ENCODE measurements at places on chromosomes 11 and 22. TPM values are rescaled to one million over a fixed set of nuclear protein-coding genes. Genes with fewer than 3 reads are reported as not detected.

DNA sequence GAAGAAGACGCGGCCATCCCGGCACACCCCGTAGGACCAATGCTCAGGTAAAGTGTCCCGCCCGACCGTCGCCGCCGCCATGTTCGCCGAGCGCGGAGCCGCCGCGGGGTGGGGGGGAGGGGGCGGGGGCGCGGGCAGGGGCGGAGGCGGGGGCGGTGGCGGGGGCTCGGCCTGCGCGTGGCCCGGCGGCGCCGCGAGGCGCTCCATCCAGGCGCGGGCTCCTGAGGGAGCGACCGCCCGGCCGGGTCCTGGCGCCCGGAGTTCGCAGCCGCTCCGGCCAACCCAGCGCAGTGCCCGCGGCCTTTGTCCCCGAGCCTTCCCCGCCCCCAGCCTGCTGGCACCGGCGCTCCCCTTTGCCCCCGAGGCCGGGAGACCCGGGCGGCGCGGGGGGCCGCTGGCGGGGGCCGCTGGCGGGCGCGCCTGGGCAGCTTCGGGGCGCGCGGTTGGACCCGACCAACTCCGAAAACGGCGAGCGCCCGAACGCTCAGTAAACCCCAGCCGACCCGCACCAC, at the start of gene PLEKHA7:
PLEKHA7 (minus strand) TSS at position 94 of the 512 bp plus-strand sequence; CDS start at position 81, 13 bp downstream.
- peaks cover 6% of the 10 kb centered on the region for H3K27me3 ChIP-seq
- H3K36me3 ChIP-seq, result no peaks in the 10 kb centered on the region
- H3K4me1 ChIP-seq, result no peaks in the 10 kb centered on the region
- peak; percentile 2 for DNase-seq
- no peak within 1 kb of the TSS for H3K27ac ChIP-seq
- peak within 1 kb of the TSS; percentile 66 for H3K4me3 ChIP-seq

The GGA1 gene
- total RNA-seq, result 74.3 TPM

DNA sequence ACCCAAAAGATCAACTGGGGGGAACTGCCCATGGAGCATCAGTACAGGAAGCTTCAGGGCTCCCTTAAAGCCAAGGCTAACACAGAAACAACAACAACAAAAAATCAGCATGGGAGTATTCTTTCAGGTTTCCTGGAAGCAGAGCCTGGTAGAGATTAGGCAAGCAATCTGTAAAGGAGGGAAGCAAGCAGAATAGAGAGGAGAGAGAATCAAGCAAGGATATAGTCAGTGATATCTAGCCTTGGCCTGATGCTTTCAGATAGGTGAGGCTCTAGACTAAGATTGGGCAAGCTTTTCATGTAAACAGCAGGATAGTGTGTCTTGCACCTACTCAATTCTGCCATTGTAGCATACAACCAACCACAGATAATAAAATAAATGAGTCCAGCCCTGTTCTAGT, 44.4 kb upstream of the FAT3 start:
- H3K27me3 ChIP-seq, result no peaks in the 10 kb centered on the region

GRCh38 chr11:61069427-61069826, 32.9 kb upstream of the CD5 start:
- no peaks in the 10 kb centered on the region for H3K36me3 ChIP-seq
- peaks cover 74% of the 10 kb centered on the region for H3K4me1 ChIP-seq
- no peak overlapping the region for H3K4me3 ChIP-seq
- no peak overlapping the region for H3K27ac ChIP-seq
- no peaks in the 10 kb centered on the region for H3K27me3 ChIP-seq
- DNase-seq, result no peak

DNA sequence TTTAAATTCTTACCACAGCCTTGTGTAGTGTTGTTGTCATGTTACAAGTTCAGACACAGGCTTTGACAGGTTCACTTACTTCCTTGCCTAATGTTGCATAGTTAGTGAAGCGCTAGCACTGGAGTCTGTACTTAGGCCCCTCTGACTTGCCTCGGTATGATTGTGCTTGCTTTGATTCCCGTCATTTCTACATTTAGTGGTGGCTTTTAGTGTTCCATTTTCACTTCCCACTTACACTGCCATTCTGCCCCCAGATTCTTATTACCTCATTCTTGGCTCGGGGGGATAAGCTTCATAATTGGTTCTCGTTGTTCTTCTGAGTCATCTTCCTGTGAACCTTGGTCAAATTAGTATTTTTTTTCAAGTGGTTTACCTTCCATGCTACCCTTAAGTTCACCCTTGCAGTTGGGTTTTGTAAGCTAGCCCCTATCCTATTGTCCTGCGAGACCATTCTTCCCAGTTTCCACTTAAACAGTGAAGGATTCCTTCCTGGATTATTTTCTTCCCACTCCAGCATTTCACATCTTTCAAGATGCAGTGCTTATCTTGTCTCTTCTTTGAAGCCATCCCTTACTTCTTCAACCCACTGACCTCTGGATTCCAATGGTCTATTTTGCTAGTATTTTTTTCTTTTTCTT, 68.7 kb downstream of the DDX10 start:
- H3K4me3 ChIP-seq, result no peak overlapping the region
- H3K36me3 ChIP-seq, result no peaks in the 10 kb centered on the region
- DNase-seq, result no peak

- H3K4me1 ChIP-seq, result no peaks in the 10 kb centered on the region
- no peak overlapping the region for H3K27ac ChIP-seq
- no peaks in the 10 kb centered on the region for H3K27me3 ChIP-seq
- H3K36me3 ChIP-seq, result no peaks in the 10 kb centered on the region
- no peak overlapping the region for H3K4me3 ChIP-seq
- no peak for DNase-seq
These were observed 34.2 kb downstream of the MACROD1 start for GRCh38 chr11:64131683-64132190.

The SLC22A6 gene
- total RNA-seq, result not detected

GRCh38 chr22:24703101-24703500, 71.4 kb downstream of the PIWIL3 start:
- no peak overlapping the region for H3K27ac ChIP-seq
- no peaks in the 10 kb centered on the region for H3K4me1 ChIP-seq
- H3K36me3 ChIP-seq, result no peaks in the 10 kb centered on the region
- no peak for DNase-seq
- H3K27me3 ChIP-seq, result no peaks in the 10 kb centered on the region

- peaks cover 14% of the 10 kb centered on the region for H3K4me1 ChIP-seq
- no peaks in the 10 kb centered on the region for H3K36me3 ChIP-seq
- DNase-seq, result peak; percentile 8
These were observed 16.6 kb upstream of the TSKU start for GRCh38 chr11:76766521-76766920.

GRCh38 chr22:30004694-30005093, 75.6 kb upstream of the HORMAD2 start:
- no peaks in the 10 kb centered on the region for H3K4me1 ChIP-seq
- H3K4me3 ChIP-seq, result no peak overlapping the region
- H3K27me3 ChIP-seq, result no peaks in the 10 kb centered on the region
- no peak overlapping the region for H3K27ac ChIP-seq

DNA sequence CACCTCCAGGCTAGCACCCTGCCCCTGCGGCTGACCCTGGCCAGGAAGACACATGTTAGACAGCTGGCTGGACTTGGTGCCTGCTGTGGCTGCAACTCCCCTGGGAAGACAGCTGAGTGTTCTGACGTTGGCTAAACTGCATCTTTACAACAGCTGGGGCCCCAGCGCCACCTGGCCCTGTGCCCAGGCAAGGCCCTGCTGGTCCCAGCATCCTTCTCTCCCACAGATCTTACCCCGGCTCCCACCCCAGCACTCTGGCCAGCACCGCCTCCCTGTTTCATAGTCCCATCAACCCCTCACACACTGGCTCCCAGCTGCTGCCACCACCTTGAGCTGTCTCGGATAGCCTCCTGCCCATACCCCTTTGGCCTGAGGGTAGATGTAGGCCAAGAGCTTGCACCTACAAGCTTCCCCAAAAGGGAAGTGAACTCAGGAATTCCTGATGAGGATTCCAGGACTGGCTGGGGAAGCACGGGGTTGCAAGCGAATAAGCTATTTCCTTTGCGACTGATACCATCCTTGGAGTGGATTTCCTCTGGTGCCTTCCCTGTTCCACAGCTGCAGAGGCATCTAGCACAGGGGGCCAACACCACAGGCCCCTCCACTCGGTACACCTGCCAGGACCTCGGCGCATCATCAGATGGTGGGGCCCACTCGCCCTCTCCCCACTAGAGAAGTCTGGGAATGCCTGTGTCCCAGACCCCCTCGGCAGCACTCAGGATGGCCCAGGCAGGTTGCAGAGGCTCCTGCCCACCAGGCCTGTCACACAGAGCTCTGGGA, 28.5 kb downstream of the RSPH14 start:
- H3K36me3 ChIP-seq, result no peaks in the 10 kb centered on the region
- H3K27me3 ChIP-seq, result peaks cover 4% of the 10 kb centered on the region
- no peaks in the 10 kb centered on the region for H3K4me1 ChIP-seq
- no peak for DNase-seq
- no peak overlapping the region for H3K4me3 ChIP-seq

DNA sequence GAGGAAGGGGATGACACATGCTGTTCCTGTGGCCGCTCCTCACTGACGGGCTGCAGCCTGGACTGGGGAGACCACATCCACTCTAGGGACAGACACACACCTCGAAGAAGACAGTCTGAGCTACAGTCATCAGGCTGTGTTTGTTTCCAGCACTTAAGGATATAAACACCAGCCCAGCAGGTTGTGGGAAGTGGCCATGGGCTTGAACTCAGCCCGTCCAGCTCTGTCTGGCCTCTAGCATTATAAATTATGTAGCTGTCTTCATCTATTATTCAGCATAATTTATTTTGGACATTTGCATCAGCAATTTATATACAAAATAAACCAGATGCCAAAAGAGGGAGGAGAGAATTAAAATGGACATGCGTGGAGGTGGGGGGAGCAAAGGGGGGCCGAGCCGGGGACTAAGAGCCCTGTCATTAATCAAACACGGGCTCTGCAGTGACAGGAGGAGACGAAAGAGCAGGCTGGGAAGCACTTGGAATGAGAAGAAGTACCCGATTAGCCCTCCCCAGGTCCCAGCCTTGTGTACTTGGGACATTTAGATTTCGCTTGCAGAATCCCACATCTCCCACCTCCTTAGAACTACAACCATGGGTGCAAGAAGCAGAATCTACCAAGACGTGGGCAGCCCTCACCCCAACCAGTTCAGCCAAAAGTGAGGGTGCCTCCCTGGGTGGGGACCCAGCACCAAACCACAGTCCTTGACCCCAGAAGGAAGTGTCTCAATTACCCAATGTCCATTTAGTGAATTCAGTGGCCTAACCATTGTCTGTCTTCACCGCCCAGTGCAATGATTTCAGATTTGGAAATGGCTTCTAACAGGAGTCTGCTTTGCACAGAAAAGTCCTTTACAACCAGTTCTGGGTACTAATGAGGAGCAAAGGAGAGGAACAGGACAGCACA, 309.6 kb downstream of the OPCML start:
- H3K27ac ChIP-seq, result no peak overlapping the region
- no peaks in the 10 kb centered on the region for H3K36me3 ChIP-seq
- no peaks in the 10 kb centered on the region for H3K4me1 ChIP-seq
- no peak overlapping the region for H3K4me3 ChIP-seq
- H3K27me3 ChIP-seq, result no peaks in the 10 kb centered on the region

DNA sequence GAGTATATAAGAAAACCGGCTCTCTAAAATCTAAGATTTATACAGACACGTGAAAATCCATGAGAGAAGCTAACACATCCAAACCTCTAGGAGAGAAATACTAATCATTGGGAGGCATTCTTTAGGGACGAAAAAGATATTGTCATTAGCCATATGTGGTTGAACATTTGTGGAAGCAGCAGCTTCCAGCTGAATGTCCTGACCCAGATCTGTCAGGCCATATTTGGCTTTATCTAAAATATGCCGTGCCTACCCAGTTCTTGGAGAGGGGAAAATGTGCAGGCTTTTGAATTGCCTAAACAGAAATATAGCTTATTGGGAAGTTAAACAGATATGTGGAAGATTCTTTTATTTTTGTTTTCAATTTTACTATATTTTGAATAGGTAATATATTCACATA, 6.4 kb downstream of the CCDC89 start:
- peaks cover 5% of the 10 kb centered on the region for H3K27me3 ChIP-seq
- H3K4me1 ChIP-seq, result no peaks in the 10 kb centered on the region
- no peaks in the 10 kb centered on the region for H3K36me3 ChIP-seq
- DNase-seq, result no peak
- H3K27ac ChIP-seq, result no peak overlapping the region

The MRPL21 gene
- 104 TPM for total RNA-seq

- H3K36me3 ChIP-seq, result no peaks in the 10 kb centered on the region
- H3K27ac ChIP-seq, result no peak overlapping the region
- no peak for DNase-seq
- peak overlapping the region; percentile 74 for H3K4me3 ChIP-seq
These were observed 918 bp upstream of the CAPN5 start for GRCh38 chr11:77065878-77066228.

- no peak for DNase-seq
- no peak overlapping the region for H3K27ac ChIP-seq
- H3K27me3 ChIP-seq, result no peaks in the 10 kb centered on the region
- H3K4me3 ChIP-seq, result no peak overlapping the region
These were observed 23.8 kb downstream of the DRD4 start for GRCh38 chr11:660681-661444.

The PDE2A gene
- total RNA-seq, result 0.55 TPM
